ENCODE measurements at places on chromosomes 13 and 19.

GRCh38 chr19:8371011-8371804, 7.3 kb downstream of the ANGPTL4 start:
- DNase-seq = no peak

- DNase-seq = peak; percentile 87
Observed at GRCh38 chr13:39107561-39107960, 69.3 kb downstream of the NHLRC3 start.

- no peak for DNase-seq
Observed at GRCh38 chr13:103557878-103558277, 491.7 kb upstream of the SLC10A2 start.

DNA sequence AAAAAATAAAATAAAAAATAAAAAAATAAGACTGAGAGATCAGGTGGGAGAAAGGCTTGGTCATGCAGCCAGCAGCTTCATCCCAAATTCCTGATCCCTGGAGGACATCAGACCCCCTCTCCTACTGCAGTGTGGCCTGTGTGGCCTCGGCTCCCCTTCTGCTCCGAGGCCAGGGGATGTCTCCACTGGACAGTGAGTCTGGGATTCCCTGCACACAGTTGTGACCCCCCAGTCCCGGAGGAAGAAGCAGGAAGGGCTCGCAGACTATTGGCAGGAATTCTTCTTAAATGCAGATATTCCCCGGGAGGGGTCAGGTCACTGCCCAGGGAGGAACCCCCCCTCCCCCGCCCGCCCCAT, 41.9 kb downstream of the ZNF627 start:
- no peak for DNase-seq

DNA sequence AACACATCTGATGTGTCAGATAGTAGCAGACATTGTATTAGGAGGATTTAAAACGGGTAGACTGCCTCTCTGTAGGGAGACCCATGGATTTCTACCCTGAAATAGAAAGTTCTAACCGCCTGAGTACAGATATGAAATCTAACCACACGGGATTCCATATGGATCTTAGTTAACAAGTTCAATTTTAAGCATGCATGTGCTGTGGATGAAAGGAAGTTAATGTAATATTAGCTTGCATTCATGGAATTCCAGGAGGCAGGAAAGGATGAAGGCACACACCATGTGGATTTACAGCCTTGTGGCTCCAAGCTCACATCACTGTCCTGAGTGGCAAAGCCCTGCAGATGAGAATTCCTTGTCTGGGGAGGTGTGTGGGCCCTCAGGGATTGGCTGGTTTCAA, 120.6 kb upstream of the IRS2 start:
- DNase-seq = no peak

GRCh38 chr19:12913851-12914690, 5.0 kb downstream of the SYCE2 start:
- no peak for DNase-seq

DNA sequence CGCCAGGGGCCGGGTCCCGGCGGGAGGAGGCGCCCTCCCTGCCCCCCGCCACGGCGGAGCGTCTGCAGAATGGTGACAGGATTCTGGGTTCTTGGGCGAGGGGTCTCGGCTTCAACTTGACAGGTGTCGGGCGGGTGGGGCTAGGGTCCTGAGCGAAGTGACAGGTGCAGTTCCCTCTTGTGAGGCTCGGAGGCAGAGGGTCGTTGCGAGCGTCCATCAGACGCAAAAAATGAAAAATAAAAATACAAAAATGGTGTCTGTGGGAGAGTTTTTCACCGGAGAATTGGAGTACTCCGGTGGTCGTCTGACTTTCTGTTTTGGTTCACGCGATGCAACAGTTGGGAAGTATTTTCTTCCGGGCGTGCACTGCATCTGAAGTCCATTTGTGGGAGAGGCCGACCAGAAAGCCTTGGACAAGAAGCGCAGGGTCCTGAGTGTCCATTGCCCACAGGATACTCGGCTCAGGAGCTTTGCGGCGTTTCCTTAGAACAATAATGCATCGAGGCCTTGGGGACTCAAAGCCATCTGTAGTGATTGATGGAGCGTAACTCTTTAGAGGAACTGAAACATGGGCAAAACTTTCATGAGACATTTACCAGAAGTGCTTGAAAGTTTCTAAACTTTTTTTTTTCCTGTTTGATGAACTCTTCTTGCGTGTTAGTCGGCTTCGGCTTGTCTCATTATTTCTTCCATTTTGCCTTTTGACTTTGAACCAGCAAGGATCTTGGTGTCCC, 759 bp downstream of the RB1 start:
- DNase-seq = no peak

GRCh38 chr13:22073718-22074117, 402.8 kb downstream of the FGF9 start:
- DNase-seq = no peak

DNA sequence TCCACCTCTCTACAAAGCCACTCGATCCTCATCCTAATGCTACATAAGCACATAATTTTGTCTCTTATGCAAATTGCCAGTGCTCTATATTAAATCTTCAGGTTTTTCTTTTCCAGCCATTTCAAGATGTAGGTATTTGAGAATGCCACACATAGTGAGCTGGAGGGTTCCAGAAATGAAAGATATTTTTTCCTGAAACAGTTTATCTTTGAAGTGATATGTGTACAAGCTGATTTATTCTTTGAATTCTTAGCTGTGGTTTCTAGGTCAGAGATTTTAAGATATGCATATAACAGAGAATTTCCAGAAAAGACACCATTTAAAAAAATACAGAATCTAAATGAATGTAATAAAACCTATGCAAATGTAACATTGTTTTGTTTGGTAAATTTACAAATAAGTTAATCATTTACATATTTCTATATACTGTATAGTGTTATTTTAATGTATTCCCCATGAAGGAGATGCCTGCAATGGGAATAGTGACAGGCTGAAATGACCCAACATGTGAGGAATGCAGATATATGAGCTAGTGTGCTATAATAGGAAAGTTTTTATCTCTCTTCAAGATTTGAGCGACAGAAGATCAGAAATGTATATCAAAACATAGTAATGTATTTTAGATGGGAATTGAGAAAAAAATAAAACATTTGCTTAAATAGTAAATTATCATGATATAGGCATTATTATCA, 570.2 kb downstream of the SLITRK1 start:
- DNase-seq = no peak

DNA sequence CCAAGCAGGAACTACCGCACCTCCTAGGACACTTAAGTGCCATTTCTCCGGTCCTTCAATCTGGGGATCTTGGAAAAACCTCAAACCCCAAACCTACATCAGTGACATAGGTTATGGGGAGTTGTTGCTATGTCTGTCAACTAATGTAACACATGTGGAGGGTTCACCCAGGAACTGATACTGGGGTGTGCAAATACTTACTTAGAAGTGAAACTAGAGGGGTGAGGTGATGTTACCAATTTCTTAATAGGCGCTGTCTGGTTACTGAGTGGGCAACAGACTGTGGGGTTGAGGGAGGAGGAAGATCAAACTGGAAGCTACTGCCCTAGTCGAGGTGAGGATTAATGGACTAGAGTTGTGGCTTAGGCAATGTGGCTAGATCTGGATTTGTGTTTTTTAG, 1.9 kb downstream of the ZNF586 start:
- DNase-seq = no peak

DNA sequence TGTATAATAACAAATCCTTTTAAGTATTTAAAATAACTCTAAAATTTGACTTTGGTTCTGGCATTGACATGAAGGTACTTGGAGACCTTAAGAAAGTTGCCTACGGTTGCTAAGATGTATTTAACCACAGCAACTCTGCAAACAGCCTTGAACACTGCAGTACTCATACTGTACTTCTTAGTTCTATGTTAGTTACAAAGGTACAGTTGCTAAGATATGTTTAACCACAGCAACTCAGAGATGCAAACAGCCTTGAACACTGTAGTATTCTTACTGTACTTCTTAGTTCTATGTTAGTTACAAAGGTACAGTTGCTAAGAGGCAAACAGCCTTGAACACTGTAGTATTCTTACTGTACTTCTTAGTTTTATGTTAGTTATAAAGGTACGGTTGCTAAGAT, 268.3 kb upstream of the MIR17HG start:
- no peak for DNase-seq

DNA sequence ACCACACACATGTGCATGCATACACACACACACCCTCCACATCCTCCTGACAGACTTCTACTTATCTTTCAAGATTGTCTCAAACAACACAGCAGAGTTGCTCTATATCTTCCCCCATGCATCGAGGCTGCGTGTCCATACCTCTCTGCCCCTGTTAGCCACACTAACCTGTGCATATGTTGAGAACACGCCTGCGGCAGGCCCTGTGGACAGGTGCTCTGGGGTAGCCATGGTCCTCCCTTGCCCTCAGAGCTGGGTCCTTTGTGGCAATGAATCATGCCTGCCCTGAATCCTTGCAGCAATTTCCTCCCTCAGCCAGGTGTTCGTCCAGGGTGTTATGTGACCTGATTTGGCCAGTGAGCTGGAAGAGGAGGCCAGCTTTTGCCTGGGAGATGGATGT, 213.3 kb downstream of the KATNAL1 start:
- DNase-seq = no peak

DNA sequence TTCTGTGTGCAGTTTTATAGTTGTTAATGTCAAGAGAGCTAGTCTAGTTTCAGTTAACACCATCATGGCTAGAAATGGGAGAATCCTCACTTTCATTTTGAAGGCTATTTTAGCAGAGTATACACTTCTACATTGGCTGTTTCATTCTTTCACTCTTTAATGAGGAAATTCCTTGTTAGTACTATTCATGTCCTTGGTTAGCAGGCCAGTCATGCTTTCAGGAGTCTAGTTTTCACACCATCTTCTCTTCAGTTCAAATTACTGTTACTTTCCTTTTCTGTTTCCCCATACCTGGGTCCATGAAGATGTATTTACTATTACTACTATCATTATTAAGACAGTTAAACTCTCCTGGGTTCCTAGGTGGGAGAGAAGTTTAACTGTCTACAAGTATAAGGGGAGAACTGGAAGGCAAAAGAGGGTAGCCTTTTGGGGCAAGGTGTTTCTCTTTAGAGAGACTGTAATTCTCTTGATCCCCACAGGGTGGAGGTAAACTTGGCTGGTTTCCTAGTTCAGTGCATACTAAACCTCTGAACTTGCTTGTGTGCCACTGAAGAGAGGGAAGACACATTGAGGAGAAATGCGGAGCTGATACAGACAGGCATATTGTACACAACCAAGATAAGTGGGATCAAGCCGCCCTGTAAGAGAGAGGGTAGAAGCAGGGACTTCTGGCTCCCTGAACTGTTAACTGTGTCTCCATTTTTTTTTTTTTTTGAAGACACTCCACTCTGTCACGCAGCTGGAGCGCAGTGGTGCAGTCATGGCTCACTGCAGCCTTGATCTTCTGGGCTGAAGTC, 41.3 kb upstream of the IGFL4 start:
- DNase-seq = no peak

GRCh38 chr19:46606019-46606418, 4.9 kb downstream of the CALM3 start:
- DNase-seq = no peak

DNA sequence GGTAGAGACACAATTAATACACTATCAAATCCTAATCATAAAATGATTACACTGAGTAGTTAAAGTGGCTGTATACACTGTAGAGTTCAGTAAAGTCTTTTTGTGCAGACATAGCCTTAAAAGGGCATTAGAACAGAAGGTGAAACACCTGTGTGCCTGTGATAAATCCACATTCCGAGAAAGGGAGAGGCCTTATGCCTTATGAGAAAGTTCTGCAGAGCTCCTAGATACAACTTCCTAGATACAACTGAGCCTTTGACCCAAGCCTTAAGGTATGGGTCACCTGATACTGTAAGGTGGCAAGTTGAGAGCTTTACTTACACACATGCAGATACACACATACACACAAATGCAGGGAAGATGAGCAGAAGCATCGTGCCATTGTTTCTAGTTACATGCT, 6.3 kb downstream of the SERP2 start:
- DNase-seq = no peak

DNA sequence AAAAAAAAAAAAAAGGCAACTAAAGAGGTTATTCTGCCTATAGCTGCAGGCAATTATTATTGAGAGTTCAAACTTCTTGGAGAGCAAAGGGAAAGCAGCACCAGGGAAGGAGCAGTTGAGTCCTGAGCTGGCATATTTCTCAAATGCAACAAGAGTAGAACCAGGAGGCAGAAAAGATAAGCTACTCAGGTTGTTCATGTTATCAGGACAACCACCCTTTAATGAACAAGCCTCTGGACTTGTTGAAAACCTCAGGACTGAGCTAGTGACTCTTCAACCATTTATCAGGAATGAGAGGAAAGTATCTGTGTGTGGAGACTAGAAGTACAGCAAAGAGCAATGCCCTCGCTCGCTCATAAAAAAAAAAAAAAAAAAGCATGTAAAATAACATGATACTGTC, 183.0 kb downstream of the KCTD12 start:
- no peak for DNase-seq

DNA sequence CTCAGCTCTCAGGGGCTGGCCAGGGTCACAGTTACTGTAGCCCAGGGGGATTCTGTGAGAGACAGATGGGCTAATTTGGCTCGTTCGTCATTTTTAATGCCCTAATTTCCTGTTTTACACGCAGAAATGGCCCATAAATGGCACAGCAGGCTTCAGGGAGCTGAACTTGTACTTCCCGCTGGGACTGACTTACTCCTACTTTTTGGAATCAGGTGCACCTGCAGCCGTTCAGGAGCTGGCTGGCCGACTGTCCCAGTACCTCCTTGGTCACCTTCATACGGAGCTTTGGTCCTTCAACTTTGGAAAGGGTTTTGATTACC, 62.4 kb upstream of the URI1 start:
- DNase-seq = no peak

GRCh38 chr13:79030513-79030912, 371.6 kb upstream of the OBI1 start:
- no peak for DNase-seq

- no peak for DNase-seq
Observed at GRCh38 chr19:11813703-11814028, 407 bp upstream of the ZNF440 start.

- DNase-seq = no peak
Observed at GRCh38 chr13:94617389-94618000, 15.8 kb downstream of the GPR180 start.

DNA sequence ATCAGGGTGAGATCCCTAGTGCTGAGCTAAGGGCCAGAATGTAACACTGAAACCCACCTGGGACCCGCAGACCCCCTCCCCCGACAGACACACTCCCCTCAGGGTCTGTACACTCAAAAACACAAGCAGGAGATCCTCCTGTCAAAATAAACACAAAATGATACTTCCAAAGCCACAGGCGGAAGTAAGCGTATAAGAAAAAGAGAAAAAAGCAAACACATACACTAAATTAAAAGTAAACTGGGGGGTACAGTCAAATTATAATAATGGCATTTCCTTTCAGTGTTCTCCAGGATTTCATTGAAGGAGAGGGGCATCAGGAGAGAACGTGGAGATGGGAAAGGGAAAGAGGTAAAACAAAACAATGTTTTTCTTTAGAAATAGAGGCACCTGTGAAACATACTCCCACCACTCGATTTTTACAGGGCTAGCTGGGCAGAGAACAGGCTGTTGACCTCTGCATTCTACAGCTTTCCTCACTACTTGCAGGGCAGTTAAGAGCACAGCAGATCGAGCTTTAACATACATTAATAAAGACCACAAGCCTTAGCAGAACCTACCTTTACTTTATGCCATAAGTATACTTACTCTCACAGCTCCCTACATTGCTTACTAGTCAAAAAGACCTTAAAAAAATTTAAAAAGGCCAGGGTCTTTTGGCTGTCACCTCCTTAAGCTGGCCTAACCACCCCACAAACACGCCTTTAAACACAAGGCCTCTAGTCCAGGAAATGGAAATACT, 5.3 kb downstream of the ZIC5 start:
- DNase-seq = no peak

All from NCI-H524 treated with DMSO at 0.1 percent for 48 hours (cell line).